ENCODE measurements at places on chromosomes 12 and 14. TPM values are rescaled to one million over a fixed set of nuclear protein-coding genes. Genes with fewer than 3 reads are reported as not detected.

VWF gene
- 0.27 TPM for total RNA-seq

PPM1H gene
- 7.8 TPM for total RNA-seq

ALDH1L2 gene
- 3.4 TPM for total RNA-seq

CMA1 gene
- total RNA-seq: not detected

ZNF891 gene
- 0.46 TPM for total RNA-seq

OVCH1 gene
- total RNA-seq: not detected

PTPRQ gene
- not detected for total RNA-seq

NRL gene
- 1.1 TPM for total RNA-seq

SRRM4 gene
- total RNA-seq: not detected

FOXG1 gene
- total RNA-seq: 0.10 TPM

ACTN1 gene
- 190 TPM for total RNA-seq

HOTAIR gene
- 0.38 TPM for total RNA-seq

CFAP73 gene
- total RNA-seq: 0.09 TPM

SYNDIG1L gene
- not detected for total RNA-seq

RNASE1 gene
- total RNA-seq: 0.17 TPM

MAP3K9 gene
- 6.1 TPM for total RNA-seq

LTB4R gene
- 4.9 TPM for total RNA-seq

HPD gene
- 2.1 TPM for total RNA-seq

CRIP2 gene
- total RNA-seq: 190 TPM

EFS gene
- not detected for total RNA-seq

KRT73 gene
- not detected for total RNA-seq

FKBP3 gene
- total RNA-seq: 125 TPM

TAS2R9 gene
- total RNA-seq: not detected

SLC22A17 gene
- 6.6 TPM for total RNA-seq

All from A549 treated with GW870086 at 1 μM for 4 hours (cell line).